Left ventricle myocardium inferior (tissue), 1 donor: ENCODE measurements at places on chromosomes 2 and 18.

- DNase-seq = no peak
Measured at GRCh38 chr2:110674620-110675555, 3.0 kb downstream of the BUB1 start.

DNA sequence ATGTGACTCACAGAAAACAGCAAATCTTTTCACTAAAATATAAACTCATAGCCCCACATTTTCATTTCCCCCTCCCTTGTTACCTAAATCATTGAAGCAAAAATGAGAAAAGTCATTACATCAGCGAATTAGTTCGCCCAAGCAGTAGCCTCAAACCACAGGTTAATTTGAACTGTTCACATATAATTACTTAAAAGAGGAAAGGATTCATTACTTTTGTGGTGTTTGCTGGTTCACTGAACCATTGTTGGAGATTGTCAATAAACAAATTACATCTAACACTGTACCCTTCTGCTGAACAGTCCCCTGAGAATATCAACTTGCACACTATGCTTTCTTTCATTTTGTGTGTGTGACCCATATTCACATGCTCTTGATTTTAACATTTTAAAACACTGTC lies 238.7 kb downstream of the ERBB4 start:
- DNase-seq = no peak

- no peak for DNase-seq
Measured at GRCh38 chr2:121710470-121711170, 26.1 kb downstream of the NIFK start.

- DNase-seq = no peak
Measured at GRCh38 chr2:173001664-173002604, 73.7 kb upstream of the MAP3K20 start.

GRCh38 chr2:29295845-29296244 lies 180.6 kb downstream of the CLIP4 start:
- DNase-seq = no peak

GRCh38 chr2:119478978-119479295 lies 45.3 kb downstream of the SCTR start:
- no peak for DNase-seq

DNA sequence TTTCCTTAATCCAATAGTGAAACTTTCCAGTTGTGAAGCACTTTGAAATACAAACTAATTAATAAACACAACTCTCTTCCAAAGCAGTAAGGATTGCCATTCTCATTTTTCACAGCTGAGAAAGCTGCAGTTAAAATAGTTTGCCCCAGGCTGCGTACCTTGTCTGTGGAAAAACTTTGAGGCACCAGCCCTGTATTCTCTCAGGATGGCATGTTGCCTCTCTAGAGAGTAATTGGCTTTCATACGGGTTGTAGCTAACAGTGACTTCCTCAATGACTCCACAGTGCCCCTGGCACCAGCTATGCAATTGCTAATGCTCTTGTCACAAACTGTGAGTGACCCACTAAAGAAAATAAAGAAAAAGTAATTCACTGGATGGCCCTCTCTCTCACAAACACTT lies 345.7 kb downstream of the MTX2 start:
- no peak for DNase-seq

GRCh38 chr18:75016025-75016717 lies 192.8 kb downstream of the PTGR3 start:
- no peak for DNase-seq

DNA sequence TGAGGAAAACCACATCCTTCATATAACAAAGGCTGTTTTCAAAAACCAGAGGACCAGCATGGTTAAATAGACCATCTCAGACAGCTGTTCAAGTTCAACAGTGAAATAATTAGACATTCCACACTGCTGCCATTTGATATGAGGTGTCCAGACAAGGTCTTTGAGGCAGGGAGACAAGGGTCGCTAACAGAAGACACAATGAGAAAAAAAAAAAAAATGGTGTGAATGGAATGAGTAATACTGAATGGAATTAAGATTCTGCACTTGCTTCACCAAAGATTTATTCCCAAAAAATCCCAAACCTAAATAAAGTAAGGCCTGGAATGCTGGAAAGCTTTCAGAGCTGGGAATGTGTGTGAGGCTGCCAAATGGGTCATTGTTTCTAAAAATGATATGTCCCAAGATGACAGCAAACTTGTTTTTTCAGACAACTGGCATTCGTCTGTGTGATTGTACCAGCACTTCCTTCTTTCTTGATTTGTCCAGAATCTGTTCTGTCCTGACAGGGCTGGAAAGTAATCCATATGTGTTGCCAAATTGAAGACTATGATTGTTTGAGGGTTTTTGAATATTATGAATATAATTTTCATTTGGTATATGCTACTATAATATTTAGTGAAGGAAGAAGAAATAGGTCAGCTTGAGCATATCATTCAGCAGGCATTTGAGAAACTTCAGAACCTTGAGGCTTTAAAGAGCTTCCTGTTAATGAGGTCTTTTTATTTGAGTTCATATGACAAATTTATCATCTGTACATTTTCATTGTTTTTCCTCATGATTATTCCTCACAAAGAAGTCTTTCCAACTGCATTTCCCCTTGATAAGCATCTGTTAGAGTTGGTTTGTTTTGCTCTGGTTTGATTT lies 85.2 kb upstream of the ITGA4 start:
- DNase-seq = no peak

DNA sequence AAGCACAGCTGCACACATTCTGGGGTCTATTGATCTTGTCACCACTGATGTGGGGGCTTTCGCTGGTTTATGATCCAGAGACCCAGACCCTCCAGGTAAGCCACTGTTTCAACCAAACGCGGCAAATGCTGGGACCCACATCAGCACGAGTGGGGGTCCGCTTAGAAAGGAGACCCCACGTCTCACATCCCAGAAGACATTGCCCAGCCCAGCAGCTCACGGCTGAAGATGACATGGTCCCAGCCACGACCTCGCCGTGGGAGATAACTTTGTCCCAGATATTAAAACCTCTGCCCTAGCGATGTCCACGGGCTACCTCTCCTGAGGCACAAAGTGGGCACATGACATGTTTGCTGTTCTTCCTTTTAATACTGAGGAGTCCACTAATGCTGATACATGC lies 43.8 kb downstream of the LONRF2 start:
- DNase-seq = no peak

DNA sequence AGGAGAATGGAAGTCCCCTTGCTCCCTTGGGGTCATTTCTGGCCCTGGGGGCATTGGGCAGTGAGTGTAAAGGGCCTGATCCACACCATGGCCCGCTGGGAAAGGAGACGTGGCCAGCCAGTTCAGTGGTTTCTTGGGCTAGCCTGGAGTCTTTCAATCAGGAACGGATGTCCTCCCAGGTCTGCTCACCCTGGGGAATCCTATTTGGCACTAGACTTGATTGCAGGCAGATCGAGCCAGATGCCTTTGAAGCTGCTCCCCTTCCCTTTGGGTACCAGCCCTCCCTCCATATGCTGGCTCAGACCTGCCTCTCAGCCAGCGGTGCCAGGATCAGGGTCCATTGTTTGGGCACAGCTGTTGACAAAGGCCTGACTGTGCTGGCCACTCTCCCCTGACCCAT lies 11.0 kb downstream of the FBLN7 start:
- DNase-seq = no peak

DNA sequence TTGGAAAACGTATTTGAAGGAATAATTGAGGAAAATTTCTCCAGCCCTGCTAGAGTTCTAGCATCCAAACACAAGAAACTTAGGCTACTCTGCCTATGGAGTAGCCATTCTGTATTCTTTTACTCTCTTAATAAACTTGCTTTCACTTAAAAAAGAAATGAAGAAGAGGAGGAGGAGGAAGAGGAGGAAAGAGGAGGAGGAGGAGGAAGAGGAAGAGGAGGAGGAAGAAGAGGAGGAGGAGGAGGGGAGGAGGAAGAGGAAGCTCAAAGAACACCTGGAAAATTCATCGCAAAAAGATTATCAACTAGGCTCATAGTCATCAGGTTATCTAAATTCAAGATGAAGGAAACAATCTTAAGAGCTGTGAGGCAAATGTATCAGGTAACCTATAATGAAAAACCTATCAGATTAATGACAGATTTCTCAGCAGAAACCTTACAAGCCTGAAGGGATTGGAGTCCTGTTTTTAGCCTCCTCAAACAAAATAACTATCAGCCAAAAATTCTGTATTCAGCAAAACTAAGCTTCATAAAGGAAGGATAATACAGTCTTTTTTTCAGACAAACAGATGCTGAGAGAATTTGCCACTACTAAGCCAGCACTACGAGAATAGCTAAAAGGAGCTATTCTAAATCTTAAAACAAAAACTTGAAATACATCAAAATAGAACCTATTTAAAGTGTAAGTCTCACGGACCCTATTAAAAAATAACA lies 56.2 kb upstream of the DSC1 start:
- DNase-seq = no peak

DNA sequence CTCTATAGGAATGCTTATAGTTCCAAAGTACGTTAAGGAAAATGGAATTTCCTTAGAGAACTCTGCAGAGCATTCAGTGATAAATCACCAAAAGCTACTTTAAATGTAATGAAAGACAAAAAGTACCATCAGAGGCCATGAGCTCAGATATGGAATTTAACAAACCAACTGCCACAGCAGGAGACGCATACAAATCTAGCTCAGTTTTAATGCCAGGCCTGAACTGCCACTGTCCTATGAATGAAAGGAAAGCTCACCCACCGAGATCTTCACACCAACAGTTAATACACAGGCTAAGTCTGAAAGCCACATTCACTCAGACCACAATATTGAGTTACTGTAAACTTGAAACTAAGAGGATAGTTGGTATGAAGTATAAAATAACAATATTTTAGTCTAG lies 126.8 kb downstream of the ZNF516 start:
- DNase-seq = no peak

- peak; percentile 28 for DNase-seq
Measured at GRCh38 chr18:9827793-9828505, 57.8 kb upstream of the TXNDC2 start.

- no peak for DNase-seq
Measured at GRCh38 chr2:10184421-10184820, 61.9 kb downstream of the RRM2 start.

GRCh38 chr18:28125051-28125450 lies 51.9 kb downstream of the CDH2 start:
- no peak for DNase-seq

GRCh38 chr18:23530195-23530594 lies 26.9 kb downstream of the RMC1 start:
- DNase-seq = no peak

- DNase-seq = no peak
Measured at GRCh38 chr2:83844490-83844889, 614.6 kb downstream of the SUCLG1 start.

DNA sequence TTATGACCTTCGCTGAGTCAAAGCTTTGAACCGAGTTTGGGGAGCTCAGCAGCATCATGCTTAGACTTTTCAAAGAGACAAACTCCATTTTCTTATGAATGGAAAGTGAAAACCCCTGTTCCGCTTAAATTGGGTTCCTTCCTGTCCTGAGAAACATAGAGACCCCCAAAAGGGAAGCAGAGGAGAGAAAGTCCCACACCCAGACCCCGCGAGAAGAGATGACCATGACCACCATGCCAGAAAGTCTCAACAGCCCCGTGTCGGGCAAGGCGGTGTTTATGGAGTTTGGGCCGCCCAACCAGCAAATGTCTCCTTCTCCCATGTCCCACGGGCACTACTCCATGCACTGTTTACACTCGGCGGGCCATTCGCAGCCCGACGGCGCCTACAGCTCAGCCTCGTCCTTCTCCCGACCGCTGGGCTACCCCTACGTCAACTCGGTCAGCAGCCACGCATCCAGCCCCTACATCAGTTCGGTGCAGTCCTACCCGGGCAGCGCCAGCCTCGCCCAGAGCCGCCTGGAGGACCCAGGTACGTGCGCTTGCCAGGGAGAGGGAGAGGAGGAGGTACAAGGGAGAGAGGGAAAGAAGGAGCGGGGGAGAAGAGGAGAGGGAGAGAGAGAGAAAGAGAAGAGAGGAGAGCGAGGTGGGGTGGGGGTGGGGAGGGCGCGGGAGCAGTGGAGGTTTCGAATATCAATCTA lies at the start of gene DLX1:
DLX1 (plus strand) TSS at position 48 of the 700 bp plus-strand sequence; CDS start at position 219, 171 bp downstream.
- no peak for DNase-seq

- no peak for DNase-seq
Measured at GRCh38 chr2:237097326-237097910, 11.7 kb downstream of the COPS8 start.

GRCh38 chr2:1162768-1163584 lies 212.3 kb downstream of the SNTG2 start:
- peak; percentile 16 for DNase-seq

DNA sequence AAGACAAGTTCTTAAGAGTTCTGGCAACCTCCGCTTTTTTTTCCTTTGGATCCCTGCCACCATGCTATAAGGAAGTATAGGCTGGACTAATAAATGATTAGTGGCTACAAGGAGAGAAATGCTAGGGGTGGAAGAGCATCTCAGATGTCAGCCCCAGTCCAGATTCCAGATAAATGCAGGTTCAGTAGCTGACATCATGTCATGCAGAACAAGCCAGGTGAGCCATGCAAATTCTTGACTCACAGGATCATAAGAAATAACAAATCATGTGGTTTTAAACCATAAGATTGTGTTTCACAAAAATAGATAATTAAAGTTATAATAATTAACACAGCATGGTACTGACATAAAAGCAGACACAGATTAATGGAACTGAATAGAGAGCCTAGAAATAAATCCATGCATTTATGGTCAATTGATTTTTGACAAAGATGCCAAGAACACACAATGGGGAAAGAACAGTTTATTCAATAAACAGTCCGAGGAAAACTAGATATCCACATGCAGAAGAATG lies 152.9 kb upstream of the SESTD1 start:
- no peak for DNase-seq

GRCh38 chr2:69997015-69997830 lies 35.8 kb upstream of the ASPRV1 start:
- no peak for DNase-seq

DNA sequence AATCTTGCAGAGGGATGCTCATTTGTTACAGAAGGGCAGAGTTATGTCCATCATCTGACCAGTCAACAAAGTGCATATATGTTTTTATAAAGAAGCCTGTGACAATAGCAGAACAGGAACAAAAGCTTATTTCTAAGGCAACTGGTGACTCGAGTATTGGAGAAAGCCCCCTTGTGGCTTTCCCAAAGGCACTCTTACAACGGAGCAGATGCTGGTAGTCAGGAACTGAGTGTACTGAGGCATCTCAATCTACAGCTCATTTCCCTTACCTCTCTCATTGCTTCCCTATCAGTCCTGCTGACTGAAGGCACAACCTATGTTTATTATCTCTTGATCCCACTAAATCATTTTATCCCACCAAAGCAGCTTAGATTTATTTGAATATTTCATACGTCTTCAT lies 557.1 kb upstream of the CHAC2 start:
- DNase-seq = no peak

DNA sequence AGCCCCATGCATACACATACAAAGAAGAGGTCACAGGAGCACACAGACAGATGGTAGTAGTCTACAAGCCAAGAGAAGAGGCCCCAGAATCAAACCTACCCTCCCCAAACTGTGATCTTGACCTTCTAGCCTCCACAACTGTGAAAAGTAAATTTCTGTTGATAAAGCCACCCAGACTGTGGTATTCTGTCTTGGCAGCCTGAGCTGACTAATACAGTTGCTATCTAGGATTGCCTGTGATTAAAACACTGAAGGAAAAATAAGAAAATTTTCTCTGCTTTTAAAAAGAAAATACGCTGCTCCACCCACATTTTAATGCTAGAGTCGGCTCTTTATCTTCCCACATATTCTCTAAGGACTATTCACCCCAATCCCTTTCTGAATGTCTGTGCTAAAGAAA lies 143.7 kb upstream of the TMEM200C start:
- DNase-seq = no peak
